ENCODE measurements at places on chromosomes 5 and 9. TPM values are rescaled to one million over a fixed set of nuclear protein-coding genes. Genes with fewer than 3 reads are reported as not detected.

Gene ZNF454
- polyA plus RNA-seq, result not detected

Gene ANXA2R
- polyA plus RNA-seq, result 46.4 TPM

Gene FGF1
- polyA plus RNA-seq, result not detected

Gene RASEF
- polyA plus RNA-seq, result not detected

- no peaks in the 10 kb centered on the region for H3K36me3 ChIP-seq
- peaks cover 5% of the 10 kb centered on the region for H3K27me3 ChIP-seq
- H3K4me1 ChIP-seq, result peaks cover 5% of the 10 kb centered on the region
- H3K4me3 ChIP-seq, result no peak overlapping the region
These were observed 25.9 kb upstream of the SUB1 start for GRCh38 chr5:32559411-32559810.

Gene FIBCD1
- not detected for polyA plus RNA-seq

Gene ROR2
- polyA plus RNA-seq, result 0.05 TPM

Measured in naive B cell (primary cell).